GM12878 (cell line): ENCODE measurements at places on chromosomes 7 and 10. TPM values are rescaled to one million over a fixed set of nuclear protein-coding genes. Genes with fewer than 3 reads are reported as not detected.

GIMAP5 gene
- 4.5 and 5.6 TPM in 2 replicates for total RNA-seq

OPN1SW gene
- total RNA-seq: not detected in 2 replicates

ZCCHC24 gene
- 0.24 and 0.62 TPM in 2 replicates for total RNA-seq

DPP6 gene
- not detected in 2 replicates for total RNA-seq

SPDYE8 gene
- not detected in 2 replicates for total RNA-seq

CALHM2 gene
- 15.2 and 15.3 TPM in 2 replicates for total RNA-seq

HOXA2 gene
- not detected in 2 replicates for total RNA-seq

GHRHR gene
- total RNA-seq: not detected in 2 replicates

DNA sequence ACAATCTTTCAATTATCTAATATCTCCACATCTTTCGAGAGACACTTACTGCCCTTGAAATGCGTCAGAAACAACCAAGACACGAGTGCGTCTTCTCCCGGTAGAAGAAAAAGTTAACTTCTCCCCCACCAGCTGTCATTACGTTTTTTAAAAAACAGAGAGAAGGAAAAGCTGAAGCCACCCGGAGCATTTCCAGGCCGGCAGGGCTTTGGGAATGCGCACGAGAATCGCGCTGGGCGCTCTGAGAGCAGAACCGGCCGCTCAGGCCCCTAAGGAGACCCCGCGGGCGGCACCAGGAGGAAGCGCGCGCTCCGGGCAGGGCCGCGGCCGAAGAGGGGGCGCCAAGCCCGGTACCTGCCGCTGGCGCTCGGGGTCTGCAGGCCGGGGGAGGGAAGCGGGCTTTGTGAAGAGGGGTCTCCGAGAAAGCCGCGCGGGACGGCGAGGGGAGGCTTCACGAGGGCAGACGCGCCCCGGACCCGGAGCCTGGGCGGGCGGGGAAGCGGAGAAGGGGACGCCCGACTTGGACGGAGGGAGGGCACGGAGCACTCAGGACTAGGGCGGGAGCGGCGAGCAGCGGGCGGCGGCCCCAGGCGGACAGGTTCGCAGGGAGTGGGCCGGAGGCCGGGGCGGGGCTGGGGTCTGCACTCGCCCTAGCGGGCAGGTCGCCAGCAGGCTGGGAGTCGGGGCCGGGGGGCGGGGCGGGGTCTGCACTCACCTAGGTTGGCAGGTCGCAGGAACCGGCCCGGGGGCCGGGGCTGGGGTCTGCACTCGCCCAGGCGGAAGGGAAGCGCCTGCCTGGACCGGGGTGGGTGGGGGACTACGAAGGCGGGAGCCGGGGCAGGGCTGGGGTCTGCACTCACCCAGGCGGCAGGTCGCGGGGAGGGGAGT lies 932 bp downstream of the ESYT2 start:
- DNase-seq: no peak

GRCh38 chr7:74674166-74674565 lies 16.6 kb downstream of the GTF2I start:
- DNase-seq: no peak

DNA sequence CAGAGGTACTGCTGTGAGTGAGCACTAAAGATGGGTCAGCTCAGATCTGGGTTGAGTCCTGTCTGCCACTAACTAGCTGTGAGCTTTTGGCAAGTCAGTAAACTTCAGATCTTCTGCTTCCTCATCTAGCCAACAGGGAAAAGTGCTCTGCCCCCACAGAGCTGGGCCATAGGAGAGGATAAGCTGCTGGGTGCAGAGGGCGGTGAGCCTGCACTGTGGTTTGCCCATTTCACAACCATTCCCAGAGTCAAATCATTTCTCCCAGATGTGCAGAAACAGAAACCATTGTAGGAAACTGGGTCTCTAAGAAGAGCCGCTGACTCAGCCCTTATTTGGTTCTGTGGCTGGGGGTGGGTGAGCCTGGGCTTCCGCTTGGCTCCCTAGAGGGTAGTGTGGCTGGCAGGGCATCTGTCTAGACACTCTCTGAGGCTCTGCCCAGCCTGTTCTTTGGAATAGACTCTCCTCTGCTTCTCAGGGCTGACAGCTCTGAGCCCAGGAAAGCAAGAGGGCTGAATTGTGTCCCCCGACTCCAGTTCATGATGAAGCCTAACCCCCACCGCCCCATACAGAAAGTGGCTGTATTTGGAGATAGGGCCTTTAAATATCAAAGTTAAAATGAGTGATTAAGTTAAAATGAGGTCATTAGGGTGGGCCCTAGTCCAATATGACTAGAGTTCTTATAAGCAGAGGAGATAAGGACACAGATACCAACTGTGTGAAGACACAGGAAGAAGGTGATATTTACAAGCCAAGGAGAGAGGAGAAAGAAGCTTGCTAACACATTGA lies 29.5 kb upstream of the ARHGAP22 start:
- DNase-seq: peak; percentile 91

DNA sequence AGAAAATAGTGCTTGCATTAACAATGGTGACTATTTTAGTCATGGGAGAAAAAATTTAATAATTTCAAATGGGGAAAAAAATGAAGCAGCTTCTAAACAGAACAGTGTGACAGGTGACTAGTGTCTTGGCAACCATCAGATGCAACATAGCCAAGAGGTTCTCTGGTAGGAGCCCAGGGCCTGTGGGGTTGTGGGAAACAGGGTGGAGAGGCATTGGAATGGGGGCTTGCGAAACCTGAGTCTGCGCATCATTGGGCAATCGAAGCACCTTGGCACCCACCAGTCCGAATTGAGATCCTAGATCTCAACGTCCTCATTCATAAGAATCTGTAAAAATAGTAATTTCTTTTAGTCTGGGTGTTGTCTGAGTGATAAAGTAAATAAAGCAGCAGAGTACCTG lies 19.2 kb upstream of the PARD3 start:
- no peak for DNase-seq

DNA sequence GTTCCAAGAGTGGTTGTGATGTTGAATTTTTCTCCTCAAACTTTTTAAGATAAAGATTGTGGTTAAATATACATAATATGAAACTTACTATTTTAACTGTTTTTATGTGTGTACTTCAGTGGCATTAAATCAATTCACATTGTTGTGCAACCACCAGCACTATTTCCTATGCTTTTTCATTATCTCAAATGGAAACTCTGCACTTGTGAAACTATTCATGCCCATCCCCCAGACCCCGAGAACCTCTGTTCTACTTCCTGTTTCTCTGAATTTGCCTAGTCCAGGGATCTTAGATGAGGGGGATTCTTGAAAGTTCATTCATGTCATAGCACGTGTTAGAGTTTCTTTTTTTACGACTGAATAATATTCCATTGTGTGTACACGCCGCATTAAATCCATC lies 67.0 kb downstream of the WDR37 start:
- no peak for DNase-seq

DNA sequence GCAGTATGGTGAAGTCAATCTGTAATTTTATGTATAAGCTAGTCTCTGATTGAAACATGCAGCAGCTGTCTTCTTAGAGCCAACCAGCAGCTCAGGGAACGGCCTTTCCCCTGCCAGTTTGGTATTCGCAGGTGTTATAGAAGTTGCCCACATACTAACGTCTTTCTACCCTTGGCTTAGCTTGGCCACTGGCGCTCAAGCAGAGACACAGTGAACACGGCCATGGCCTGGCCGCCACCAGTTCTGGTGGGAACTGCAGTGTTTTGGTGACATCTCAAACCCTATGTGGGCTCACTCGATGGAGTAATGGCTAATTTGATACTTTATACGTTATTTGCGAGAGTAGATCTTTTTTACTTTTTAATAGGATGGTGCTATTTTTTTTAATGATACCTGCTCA lies 17.1 kb downstream of the EIF4H start:
- no peak for DNase-seq

- DNase-seq: no peak
Observed at GRCh38 chr10:15483215-15484075, 112.4 kb upstream of the FAM171A1 start.

GRCh38 chr10:34169131-34169530 lies 646.0 kb downstream of the PARD3 start:
- DNase-seq: no peak

- no peak for DNase-seq
Observed at GRCh38 chr7:74253835-74254128, 417 bp downstream of the RFC2 start.

- no peak for DNase-seq
Observed at GRCh38 chr7:27677912-27678612, 15.4 kb upstream of the HIBADH start.
